ENCODE measurements at places on chromosomes 6 and 20.

DNA sequence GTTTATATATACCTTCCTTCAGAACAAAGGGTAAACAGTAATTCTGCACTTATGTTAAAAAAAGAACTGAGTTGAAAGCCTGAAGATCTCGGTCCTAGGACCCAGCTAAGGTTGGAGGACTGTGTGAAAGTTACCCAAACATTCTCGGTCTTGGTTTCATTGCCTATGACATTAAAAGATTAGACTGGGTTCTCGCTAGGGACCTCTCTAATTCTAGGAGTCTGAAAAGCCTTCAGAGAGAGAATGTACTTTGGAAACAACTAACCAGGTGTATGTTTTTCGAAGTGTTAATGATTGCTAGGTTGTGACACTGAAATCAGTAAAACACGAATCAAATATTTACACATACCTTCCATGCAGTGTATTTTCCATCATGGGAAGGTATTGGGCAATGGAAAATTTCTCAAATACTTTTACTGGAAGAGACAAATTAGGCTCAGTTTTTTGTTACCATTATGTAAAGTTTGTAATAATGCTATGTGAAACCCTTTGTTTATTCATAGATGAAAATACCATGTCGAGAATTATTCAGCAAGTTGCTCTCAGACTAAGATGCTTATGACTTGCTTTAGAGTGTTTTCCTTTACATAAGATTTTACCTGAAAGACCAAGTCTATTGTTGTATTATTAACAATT is 113.7 kb upstream of the LOC128125822 start:
- DNase-seq, result peak; percentile 65

- DNase-seq, result no peak
Observed at GRCh38 chr20:20448881-20449280, 81.0 kb downstream of the INSM1 start.

GRCh38 chr6:165676435-165677068 is 13.5 kb upstream of the PDE10A start:
- no peak for DNase-seq

DNA sequence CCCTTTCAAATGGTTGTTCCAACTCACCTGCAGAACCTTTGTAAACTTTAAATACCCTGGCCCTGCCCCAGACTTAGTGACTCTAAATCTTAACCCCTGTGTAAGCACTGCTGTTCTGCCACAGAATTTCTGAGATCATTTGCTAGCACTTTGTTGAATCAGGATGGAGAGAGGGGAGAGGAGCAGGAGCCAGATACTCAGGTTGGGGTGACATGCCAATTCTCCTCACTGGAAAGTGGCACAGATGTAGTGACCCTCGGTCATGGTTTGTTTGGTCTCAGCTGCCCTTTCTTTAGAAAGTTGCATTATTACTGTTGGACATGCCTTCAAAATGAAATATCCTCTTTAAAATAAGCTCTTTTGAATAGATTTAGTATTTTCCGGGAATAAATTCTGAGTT is 168.0 kb downstream of the ZFAND3 start:
- DNase-seq, result no peak

DNA sequence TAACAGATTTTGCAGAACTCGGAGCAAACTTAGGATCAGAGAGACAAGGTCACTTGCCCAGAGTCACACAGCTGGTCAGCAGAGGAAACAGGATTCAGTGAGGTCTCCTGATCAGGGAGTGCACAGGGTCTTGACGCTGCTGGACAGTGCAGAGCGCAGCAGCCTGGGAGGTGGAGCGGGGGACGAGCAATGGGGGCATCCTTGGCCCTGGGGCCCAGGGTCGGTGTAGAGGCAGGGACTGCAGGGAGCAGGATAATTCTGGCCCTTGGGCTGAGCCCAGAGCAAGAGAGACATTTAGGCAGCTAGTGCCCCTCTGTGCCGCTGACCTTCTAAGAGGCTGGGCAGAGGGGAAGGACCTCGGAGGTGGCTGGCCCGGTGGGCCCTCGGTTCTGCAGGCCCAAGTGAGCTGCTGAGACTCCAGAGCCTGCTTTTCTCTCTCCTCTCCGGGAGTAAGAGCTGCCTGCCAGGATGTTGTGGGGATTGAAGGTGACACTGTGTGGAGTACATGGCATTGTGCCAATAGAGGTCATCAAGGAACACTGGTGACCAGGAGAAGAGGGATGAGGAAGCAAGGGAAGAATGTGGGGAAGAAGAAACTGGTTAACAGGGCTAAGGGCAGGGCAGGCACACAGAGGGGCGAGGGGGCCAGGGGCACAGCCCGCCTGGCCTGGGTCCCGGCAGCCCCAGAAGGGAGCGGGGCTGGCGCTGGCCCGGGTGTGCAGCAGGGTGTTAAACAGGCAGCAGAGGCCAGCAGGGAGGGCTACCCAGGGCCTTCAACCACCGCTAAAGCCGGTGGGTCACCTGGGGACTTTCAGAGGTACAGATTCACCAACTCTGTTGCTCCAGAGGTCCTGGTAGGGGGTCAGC is 122.0 kb downstream of the AGPAT4 start:
- no peak for DNase-seq

GRCh38 chr6:50899306-50899870 is 80.7 kb downstream of the TFAP2B start:
- DNase-seq, result no peak

GRCh38 chr20:2293971-2294370 is 1.8 kb upstream of the TGM3 start:
- DNase-seq, result no peak

- no peak for DNase-seq
Observed at GRCh38 chr6:139883776-139884175, 509.3 kb upstream of the CITED2 start.

Measured in HuH-7 (cell line).